Muscle of leg (tissue), 16 donors: ENCODE measurements at places on chromosomes 4 and X.

DNA sequence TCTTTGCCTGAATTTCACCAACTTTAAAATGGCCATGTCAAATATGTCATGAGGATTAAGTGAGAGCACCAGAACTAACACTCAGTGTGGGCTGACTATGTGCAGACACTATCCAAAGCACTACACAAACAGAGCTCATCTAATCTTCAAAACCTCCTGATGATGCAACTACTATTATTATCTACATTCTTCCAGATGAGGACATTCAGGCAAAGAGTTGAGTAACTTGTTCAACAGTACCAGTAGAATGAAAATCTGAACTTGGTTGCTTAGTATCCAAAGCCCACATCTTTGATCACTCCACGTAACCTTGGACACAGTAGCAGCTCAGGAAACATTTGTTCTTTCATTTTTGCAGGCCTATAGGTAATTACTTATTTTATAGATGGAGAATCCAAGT is 90.1 kb downstream of the ATP8A1 start:
- no peak for DNase-seq

DNA sequence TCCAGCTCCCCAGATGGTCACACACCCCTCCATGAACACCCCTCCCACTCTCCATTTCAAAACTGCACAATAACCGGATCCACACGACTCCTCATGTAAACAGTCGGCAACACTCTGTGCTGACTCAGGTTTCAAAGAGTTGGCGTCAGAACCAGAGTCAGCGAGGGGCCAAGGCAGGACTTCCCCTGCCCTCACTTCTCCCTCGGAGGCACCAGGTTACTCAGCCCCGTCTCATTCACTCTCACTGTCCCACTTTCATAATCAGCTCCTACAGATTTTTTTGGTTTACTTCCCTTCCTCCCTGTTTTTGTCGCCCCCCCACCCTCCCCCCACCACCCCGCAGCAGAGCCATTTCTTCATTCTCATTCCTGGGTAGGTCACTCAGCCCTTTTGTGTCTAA is 2.7 kb upstream of the TIMP1 start:
- peak; percentile 41 for DNase-seq

DNA sequence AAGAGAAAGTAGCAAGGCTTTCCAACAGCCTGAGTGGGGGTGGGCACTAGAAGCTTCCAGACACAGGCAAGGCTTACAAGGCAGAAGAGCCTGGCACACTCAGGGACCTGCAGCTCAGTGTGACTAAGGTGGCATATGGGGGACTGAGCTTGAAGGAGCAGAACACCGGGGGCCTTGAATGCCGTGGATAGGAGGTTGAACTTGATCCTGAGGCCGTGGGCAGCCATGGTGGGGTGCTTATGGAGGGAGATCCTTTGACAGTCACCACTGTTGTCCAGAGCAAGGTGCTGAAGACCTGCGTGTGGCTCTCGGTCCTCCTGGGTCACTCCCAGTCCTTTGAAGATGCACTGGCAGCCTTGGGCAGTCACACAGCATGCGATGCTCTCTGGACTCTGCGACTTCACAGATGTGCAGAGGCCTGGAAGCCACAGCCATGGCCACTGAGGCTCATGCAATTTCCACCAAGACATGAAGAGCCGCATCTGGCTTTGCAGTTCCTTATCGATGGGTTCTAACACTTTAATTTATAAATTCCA is 18.3 kb downstream of the C4orf50 start:
- no peak for DNase-seq

- DNase-seq, result no peak
These were observed 188.4 kb upstream of the TRPC5 start for GRCh38 chrX:112270991-112271390.

- DNase-seq, result no peak
These were observed 51.5 kb upstream of the IL13RA2 start for GRCh38 chrX:115068896-115069295.

GRCh38 chr4:80407246-80407645 is 71.7 kb downstream of the CFAP299 start:
- peak; percentile 93 for DNase-seq

GRCh38 chr4:144449611-144450010 is 196.3 kb upstream of the HHIP start:
- DNase-seq, result peak; percentile 76

DNA sequence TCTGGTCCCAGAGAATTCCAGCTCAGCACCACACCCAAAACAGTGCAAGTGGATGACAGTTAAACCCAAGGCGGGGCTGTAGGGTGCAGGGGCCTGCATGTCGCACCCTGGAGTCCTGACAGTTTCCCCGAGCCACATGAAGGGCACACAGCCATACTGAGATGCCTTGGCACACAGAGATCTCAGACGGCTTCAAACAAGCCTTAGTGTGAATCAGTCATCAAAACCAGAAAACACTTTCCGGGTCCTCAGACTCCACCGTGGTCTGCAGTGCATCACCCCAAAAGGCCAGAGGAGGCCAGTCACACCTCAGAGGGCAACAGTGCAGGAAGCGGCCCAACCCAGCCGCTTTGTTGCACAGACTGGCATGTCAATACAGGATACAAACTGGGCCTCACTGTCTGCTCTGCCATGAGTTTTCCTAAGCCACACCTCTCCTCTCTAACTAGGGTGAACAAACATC is 64.6 kb upstream of the ENPP6 start:
- no peak for DNase-seq

DNA sequence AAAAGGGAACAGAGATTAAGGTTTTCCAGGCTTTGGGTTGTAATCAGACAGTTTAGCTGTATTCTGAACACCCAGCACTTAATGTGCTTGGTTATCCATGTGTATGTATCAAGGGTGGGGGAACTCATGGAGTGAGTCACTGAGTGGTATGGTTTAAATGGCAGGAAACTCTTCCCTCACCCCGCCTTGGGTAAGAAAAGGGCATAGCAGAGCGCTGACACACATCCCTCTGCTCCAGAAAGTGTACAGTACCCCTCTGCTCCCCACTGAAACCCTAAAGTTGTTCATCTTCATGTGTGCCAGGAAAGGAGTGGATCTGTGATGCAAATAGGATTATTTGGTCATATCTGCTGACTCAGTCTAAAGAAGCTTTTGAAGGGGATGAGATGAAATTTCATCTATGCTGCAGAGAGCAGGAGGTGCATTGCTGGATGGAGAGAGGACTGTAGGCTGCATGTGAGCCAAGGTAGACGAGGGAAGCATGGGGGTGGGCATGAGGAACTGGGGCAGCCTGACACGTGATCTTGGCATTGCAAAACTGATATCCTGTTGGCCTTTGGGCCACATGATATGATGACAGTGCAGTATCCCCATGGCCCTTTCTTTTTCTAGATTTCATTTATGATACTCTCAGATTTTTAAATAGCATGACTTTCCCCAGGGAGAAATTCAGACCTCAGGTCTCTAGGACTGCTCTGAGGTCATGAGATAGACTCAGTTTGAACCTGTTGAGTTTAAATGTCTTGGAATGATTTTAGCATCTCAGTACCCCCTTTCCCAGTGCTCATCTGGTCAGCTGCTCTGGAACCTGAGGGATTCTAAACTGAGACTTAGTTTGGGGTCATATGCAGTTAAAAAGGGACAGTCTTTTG is 84.8 kb downstream of the TMEM164 start:
- peak; percentile 13 for DNase-seq

DNA sequence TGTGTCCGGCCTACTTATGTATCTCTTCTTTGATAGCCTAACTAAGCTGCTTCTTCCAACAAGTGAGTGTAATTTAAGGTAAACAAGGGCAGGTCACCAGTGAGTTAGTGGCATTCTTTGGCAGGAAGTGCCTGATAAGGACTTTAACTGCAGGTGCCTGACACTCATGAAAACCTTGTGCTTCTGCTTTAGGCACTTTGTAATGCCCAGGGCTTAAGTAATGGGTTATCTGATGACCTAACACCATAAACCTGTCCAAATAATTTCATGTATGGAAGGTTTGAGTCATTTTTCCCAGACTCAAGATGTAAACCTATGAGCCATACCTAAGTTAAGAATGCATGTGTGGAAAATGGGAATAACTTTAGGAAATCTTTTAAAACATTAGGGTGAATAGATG is 43.0 kb downstream of the BCOR start:
- DNase-seq, result no peak

DNA sequence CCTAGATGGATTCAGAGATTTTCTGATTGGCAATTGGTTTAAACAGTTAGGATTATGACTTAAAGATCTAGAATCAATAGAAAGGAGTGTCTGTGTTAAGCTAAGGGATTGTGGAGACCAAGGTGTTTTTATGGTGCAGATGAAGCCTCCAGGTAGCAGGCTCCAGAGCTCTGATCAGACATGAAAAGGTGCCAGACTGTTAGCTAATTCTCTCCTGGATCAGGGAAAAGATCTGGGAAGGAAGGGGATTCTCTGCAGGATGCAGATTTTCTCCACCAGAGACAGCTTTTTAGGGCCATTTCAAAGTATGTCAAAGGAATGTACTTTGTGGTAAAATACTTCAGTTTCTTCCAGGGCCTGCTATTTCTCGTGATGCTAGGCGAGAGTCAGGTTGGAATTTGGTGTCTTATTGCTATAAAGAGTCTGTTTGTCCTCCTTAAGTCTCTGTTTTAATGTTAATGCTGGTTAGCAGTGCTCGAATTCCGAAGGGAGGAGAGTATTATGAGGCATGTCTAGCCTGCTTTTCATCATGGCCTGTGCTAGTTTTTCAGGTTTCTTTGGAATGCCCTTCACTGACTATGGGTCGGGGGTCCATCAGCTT is 12.0 kb upstream of the GPR78 start:
- no peak for DNase-seq

- DNase-seq, result peak; percentile 90
These were observed 9.0 kb upstream of the PITX2 start for GRCh38 chr4:110631584-110632505.

DNA sequence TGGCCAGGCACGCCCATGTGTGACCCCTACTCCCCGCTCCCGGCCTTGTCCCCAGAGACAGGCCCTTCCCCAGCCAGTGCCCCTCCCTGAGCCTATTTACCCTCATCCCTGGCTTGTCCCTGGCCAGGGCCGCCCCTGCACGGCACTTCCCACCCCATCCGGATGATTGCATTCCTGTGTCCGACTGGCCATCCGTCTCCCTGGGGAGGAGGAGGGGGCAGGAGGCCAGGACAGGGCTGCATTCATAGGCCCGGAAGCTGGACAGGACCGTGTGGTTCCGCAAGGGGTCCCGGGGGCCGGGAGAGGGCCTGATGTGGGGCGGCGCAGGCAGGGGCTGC is 22.8 kb downstream of the CTBP1 start:
- no peak for DNase-seq

GRCh38 chrX:84248226-84248625 is 60.2 kb upstream of the RPS6KA6 start:
- no peak for DNase-seq

DNA sequence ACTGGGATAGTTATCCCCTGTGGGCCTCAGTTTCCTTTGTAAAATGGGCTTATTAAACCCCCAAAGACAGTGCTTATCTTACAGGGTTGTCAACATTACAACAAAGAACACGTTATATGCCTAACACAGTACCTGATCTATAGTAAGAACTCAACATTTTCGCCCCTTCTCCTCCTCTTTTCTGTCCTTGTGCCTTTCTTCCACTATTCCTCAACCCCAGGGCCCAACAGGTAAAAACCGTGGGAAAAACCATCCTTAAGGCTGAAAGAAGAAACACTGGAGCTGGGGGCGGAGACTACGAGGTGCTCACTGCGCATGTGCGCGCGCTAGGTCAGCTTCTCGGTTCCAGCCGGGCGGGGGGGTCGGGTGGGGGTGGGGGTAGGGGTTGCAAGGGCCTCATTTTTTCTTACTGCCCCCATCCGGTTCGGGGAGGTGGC is 426 bp upstream of the XIAP start:
- DNase-seq, result no peak

GRCh38 chr4:137307806-137308205 is 224.5 kb downstream of the PCDH18 start:
- DNase-seq, result peak; percentile 69

DNA sequence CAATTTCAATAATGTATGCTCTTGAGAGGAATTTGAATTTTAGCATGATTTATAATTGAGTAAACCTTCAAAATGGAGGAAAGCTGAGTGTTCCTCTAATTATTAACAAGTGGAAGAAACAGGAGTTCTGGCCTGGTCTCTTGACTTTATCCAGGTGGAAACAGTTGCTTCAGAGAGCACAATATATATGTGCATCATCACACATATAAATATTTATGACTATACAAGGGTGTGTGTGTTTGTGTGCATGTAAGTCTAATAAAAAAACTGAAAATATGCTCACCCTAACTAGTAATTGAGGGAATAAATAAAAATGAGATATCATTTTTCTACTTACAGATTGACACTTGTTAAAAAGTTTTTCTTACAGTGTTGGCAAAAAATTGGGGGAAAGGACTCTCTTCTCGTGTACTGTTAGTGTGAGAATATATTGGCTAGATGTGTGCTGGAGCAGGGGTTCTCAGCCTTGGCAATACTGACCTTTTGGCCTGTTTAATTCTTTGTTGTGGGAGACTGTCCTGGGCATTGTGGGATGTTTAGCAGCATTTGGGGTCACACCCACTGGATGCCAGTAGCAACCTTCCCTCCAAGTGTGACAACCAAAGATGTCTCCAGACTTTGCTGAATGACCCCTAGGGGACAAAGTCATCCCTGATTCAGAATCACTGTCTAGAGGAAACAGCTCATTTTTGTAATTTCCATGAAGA is 20.8 kb upstream of the HERC5 start:
- DNase-seq, result no peak

- DNase-seq, result no peak
These were observed 20.5 kb upstream of the ENPP6 start for GRCh38 chr4:184238072-184238745.

GRCh38 chr4:62279689-62280088 is 1079.6 kb downstream of the ADGRL3 start:
- DNase-seq, result no peak

DNA sequence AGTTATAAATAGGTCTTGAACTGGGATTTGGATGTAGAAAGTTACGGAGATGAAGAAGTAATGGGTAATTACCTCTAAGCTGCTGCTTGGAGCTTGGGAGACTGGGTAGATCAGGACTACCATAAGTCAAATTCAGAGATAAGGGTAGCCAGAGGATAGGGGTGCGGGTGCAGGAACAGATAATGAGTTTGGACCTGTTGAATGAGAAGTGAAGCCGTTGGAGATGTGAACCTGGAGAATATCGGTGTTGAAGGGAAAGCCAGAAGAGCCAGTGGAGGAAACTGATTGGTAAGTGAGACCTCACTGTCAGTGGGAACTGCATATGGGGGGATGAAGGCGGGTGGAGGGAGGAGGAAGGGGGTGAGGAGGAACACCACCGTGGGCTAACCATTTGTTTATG is 618 bp upstream of the FOXO4 start:
- DNase-seq, result no peak

DNA sequence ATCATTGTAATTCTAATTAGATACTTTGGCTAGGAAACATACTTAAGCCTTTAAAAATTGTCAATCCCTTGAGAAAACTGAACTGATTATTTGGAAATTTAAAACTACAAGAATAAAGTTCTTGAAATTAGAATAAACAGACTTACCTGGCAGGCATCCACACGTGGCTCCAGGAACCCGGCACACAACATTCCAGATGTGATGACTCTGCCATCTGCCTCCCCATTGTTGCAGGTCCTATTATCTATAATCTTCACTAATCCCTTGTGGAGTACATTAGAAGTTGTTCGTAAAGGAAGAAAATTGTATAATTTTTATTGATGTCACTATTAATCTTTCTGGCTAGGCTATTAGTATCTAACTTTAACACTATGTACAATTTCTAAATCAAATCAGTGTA is 16.2 kb upstream of the GNRHR start:
- no peak for DNase-seq

GRCh38 chr4:90025248-90025647 is 101.9 kb upstream of the CCSER1 start:
- DNase-seq, result peak; percentile 5
